ENCODE measurements at places on chromosomes 1 and 21. TPM values are rescaled to one million over a fixed set of nuclear protein-coding genes. Genes with fewer than 3 reads are reported as not detected.
A peak's percentile ranks its signal among the peaks of the same experiment; 100 is the strongest.

Gene S100A5
- not detected for total RNA-seq

Gene LPAR3
- not detected for total RNA-seq

Gene CAPZA1
- 183 TPM for total RNA-seq

Gene MYCL
- total RNA-seq: 2.1 TPM

Gene TMEM183A
- total RNA-seq: 59.4 TPM

Gene GSTM5
- 1.6 TPM for total RNA-seq

Gene LYPD8
- not detected for total RNA-seq

DNA sequence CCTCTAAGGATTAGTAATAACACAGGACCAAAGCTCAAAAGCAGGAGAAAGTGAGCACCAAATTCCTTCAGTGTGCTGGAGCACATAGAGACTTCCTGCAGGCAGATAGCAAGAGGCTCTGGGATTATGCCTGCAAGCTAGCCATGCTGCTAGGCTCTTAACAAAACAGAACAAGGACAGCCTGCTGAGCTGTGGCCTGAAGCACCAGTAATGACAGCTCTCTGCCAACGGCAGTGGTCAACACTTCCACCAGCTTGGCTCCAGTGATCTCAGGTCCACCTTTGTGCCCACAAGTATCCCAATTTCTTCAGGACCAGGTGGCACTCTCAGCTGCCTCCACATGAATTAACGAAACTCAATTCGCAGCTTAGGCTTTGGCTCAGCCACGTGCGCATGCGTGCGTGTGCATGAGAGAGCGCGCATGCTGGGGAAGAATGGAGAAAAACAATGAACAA is 64.2 kb downstream of the SLC45A1 start:
- H3K27ac ChIP-seq: no peak overlapping the region
- peaks cover 17% of the 10 kb centered on the region for H3K4me1 ChIP-seq
- H3K27me3 ChIP-seq: no peaks in the 10 kb centered on the region

DNA sequence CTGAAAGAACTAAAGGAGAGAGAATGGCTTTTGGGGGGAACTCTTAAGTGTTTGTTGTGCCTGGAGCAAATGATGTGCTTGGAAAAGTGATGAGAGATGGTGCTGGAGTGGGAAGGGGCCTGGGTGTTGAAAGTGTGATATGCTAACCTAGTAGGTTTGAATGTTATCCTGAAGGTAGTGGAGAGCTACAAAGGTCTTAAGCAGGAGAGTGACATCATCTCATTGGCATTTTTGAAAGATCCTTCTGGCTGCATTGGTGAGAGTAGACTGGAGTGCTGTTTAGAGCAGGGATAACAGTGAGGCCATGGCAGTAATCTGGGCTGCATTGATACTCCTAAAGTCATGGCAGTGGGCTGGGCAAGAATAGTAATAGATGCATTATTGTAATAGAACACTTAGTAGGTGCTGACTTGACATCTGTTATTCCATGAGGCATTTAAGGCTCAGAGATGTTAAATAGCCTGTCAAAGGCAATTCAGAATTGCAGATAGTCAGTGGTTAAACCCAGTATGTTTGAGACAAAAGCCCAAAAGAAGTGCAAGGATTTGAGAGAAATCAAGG is 44.5 kb downstream of the MDM4 start:
- no peak for DNase-seq
- H3K4me1 ChIP-seq: no peaks in the 10 kb centered on the region
- H3K27ac ChIP-seq: no peak overlapping the region
- H3K27me3 ChIP-seq: no peaks in the 10 kb centered on the region
- no peaks in the 10 kb centered on the region for H3K36me3 ChIP-seq
- no peak overlapping the region for H3K4me3 ChIP-seq

- no peaks in the 10 kb centered on the region for H3K36me3 ChIP-seq
- H3K27me3 ChIP-seq: peaks cover 35% of the 10 kb centered on the region
- no peak overlapping the region for H3K27ac ChIP-seq
- no peaks in the 10 kb centered on the region for H3K4me1 ChIP-seq
Measured at GRCh38 chr1:205351984-205352713, 4.6 kb downstream of the KLHDC8A start.

- peaks cover 38% of the 10 kb centered on the region for H3K4me1 ChIP-seq
- no peaks in the 10 kb centered on the region for H3K36me3 ChIP-seq
- H3K27ac ChIP-seq: no peak overlapping the region
- H3K27me3 ChIP-seq: no peaks in the 10 kb centered on the region
Measured at GRCh38 chr21:38848187-38848609, 42.5 kb downstream of the ETS2 start.

GRCh38 chr1:33634806-33635205 is 162.4 kb downstream of the ZSCAN20 start:
- H3K27me3 ChIP-seq: no peaks in the 10 kb centered on the region
- no peaks in the 10 kb centered on the region for H3K36me3 ChIP-seq
- no peaks in the 10 kb centered on the region for H3K4me1 ChIP-seq
- no peak overlapping the region for H3K27ac ChIP-seq
- no peak overlapping the region for H3K4me3 ChIP-seq

DNA sequence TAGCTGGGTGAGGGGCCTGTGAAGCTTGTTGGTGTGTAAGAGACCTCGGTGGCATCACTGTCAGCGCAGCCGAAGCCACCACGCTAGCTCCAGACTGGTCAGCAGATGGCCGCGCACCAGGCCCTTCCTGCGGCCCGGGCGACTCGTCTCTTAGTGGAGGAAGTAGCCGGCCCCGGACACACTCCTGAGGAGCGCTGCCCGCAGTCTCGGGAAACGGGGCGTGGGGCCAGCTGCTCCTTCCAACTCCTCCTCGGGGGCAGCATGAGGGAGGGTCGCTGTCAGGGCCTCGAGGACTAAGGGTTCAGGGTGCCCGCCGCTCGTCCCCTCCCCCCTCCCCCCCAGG is 20.4 kb downstream of the H3-3A start:
- DNase-seq: peak; percentile 51
- peaks cover 5% of the 10 kb centered on the region for H3K4me1 ChIP-seq
- no peaks in the 10 kb centered on the region for H3K36me3 ChIP-seq
- H3K27ac ChIP-seq: peak overlapping the region; percentile 20

GRCh38 chr1:41611068-41611931 is 126.8 kb upstream of the EDN2 start:
- no peak for DNase-seq
- H3K4me3 ChIP-seq: no peak overlapping the region
- no peaks in the 10 kb centered on the region for H3K27me3 ChIP-seq
- H3K27ac ChIP-seq: no peak overlapping the region
- H3K4me1 ChIP-seq: no peaks in the 10 kb centered on the region

DNA sequence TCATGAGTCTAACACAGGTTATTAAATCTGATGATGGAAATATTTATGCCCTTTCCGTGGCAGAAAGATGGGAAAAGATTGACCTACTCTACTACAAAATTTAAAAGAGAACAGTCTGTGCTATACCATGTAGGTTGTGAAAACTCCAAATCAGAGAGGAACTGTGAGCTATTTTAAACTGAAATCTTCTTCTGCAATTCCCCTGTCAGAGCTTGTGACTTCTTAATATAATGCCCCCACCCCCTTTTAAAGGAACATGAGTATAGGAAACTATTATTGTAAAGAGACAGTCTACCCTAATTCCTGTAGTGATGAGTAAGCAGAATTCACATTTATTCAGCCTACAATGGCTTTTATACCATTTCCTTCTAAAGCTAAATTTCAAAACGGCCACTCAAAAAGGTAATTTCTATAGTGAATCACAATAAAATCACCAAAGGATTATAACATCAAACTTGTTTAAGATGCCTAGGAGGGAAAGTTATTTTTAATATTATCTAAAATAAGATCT is 11.7 kb downstream of the DSCAM start:
- no peak for DNase-seq
- H3K4me1 ChIP-seq: no peaks in the 10 kb centered on the region

- H3K27ac ChIP-seq: no peak overlapping the region
- no peaks in the 10 kb centered on the region for H3K4me1 ChIP-seq
- no peak overlapping the region for H3K4me3 ChIP-seq
- no peak for DNase-seq
- H3K27me3 ChIP-seq: peaks cover 5% of the 10 kb centered on the region
Measured at GRCh38 chr1:154911691-154912550, 24.6 kb downstream of the PMVK start.

GRCh38 chr1:203462878-203463277 is 12.7 kb upstream of the PRELP start:
- H3K27me3 ChIP-seq: peaks cover 27% of the 10 kb centered on the region
- DNase-seq: no peak
- H3K36me3 ChIP-seq: no peaks in the 10 kb centered on the region
- H3K27ac ChIP-seq: no peak overlapping the region

DNA sequence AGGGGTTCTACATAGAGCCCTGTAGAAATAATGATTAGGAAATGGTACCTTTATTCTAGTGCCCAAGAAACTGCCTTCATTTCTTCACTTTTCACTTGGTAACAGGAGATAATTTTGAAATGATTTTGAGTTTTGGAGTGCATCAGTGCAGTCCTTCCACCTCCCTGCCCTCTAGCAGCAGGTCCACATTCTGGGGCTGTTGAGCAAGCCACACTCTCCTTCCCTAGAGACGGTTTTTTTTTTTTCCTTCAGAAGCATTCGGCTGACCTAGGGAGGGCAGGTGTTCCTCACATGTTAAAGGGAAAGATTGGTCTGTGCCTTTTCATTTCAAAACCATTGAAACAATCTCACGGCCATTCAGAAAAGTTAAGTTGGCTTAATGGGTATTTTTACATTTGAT is 39.8 kb downstream of the SLC37A1 start:
- no peak overlapping the region for H3K4me3 ChIP-seq
- H3K27ac ChIP-seq: no peak overlapping the region
- DNase-seq: no peak
- H3K4me1 ChIP-seq: no peaks in the 10 kb centered on the region
- H3K36me3 ChIP-seq: no peaks in the 10 kb centered on the region

GRCh38 chr1:209768354-209768774 is 12.5 kb downstream of the TRAF3IP3 start:
- H3K4me1 ChIP-seq: peaks cover 18% of the 10 kb centered on the region
- DNase-seq: no peak
- no peak overlapping the region for H3K27ac ChIP-seq
- no peaks in the 10 kb centered on the region for H3K36me3 ChIP-seq
- no peaks in the 10 kb centered on the region for H3K27me3 ChIP-seq

- no peak for DNase-seq
- no peaks in the 10 kb centered on the region for H3K4me1 ChIP-seq
- H3K36me3 ChIP-seq: no peaks in the 10 kb centered on the region
- H3K27me3 ChIP-seq: no peaks in the 10 kb centered on the region
- H3K27ac ChIP-seq: no peak overlapping the region
Measured at GRCh38 chr1:17957588-17958267, 149.9 kb upstream of the IGSF21 start.

DNA sequence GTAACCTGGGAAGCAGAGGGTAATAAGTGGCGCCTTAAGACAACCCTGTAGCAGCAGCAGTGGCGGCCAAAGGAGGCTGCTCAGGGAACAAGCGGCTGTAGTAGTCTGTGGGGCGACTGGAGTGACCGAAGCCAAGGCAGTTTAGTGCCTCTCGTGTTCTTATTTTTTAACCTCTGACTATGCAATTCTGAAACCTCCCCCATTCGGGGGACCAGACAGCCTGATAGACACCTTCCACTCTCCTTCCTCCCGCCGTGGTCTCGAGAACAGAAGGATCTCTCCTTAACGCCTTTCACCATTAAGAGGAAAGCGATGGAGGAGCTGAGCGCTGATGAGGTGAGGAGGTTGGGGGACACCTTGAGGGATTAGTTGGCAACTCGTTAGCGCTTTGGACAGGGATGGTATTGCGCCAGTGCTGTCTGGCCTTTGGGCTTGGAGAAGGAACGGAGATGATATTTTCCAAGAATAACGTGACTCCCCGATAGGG is 644 bp downstream of the UBE4B start:
- H3K36me3 ChIP-seq: no peaks in the 10 kb centered on the region
- H3K27ac ChIP-seq: peak overlapping the region; percentile 74
- H3K27me3 ChIP-seq: no peaks in the 10 kb centered on the region
- H3K4me3 ChIP-seq: peak overlapping the region; percentile 55

DNA sequence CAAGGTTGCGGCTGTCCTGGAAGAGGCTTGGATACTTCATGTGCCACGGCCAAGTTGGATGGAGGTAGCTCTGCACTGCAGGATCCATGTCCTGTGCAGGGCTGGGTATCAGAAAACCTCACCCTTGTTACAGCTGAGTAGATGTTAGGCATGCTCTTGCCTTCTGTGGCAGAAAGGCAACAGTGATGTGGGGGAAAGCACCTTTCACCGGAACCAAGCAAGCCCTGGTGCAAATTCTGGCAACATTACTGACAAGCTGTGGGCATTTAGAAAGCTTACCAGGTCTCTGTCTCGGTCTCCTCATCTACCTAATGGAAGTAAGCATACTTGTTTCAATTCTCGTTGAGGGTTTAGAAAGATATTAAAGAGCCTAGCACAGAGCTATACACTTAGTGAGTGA is 14.5 kb upstream of the CDCA8 start:
- H3K27me3 ChIP-seq: peaks cover 4% of the 10 kb centered on the region
- H3K36me3 ChIP-seq: peaks cover 2% of the 10 kb centered on the region
- no peak overlapping the region for H3K4me3 ChIP-seq
- no peaks in the 10 kb centered on the region for H3K4me1 ChIP-seq
- H3K27ac ChIP-seq: no peak overlapping the region

DNA sequence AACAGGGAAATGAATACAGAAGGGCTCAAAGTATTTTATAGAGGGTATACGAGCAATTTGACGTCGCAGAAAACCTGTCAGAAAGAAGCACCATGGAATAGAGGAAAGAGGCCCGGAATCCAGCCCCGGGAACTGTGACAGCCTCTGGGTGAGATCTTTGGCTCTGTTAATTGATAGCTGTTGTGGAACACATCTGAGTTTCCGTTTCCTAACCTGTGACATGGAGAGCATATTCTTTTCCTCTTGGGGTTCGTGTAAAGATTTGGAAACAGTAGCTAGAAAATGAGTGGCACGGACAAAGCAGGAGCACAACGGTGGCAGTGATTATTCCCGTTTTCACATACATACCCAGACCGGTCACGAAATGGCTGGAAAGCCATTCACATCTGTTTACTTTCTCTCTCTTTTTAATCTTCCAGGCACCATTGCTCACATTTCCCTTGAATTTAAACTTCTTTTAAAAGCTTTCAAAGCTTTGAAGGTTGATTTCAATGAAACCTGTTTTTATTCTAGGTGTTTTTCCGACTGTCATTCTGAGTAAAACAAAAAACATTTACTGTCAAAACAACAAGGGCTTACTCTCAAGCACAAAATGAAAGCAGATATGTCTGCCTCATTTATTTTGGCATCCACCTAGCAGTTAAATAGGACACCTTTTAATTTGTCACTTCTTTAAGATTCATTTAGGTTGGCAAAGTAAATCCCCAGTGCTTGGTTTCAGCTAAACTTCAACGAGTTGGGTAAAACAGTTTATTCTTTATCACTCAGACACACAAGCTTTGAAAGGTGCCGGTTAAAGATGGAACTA is 26.7 kb upstream of the C8B start:
- no peaks in the 10 kb centered on the region for H3K27me3 ChIP-seq
- no peak overlapping the region for H3K4me3 ChIP-seq
- no peak overlapping the region for H3K27ac ChIP-seq
- no peaks in the 10 kb centered on the region for H3K4me1 ChIP-seq

- no peak overlapping the region for H3K4me3 ChIP-seq
- DNase-seq: no peak
- H3K27me3 ChIP-seq: no peaks in the 10 kb centered on the region
Measured at GRCh38 chr1:93542398-93542797, 94.5 kb downstream of the FNBP1L start.

DNA sequence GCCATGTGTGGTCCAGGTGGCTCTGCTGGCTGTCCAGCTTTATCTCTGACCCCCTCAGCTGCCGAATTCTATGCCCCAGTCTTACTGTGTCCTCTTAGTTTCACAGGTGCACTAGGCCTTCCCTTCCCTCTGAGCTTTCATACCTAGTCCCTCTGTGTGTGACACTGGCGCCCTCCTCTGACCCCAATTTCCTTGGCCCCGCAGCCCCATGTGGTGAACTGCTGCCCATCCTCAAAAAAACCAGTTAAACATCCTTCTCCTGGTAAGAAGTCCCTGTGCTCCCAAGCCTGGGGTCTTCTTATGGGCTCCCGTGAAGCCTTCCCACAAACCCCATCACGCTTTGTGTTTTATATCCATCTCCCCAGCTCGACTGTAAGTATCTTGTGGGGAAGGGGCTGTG is 93.9 kb upstream of the TSPAN2 start:
- no peaks in the 10 kb centered on the region for H3K27me3 ChIP-seq
- DNase-seq: no peak
- no peaks in the 10 kb centered on the region for H3K36me3 ChIP-seq
- H3K4me1 ChIP-seq: peaks cover 4% of the 10 kb centered on the region
- no peak overlapping the region for H3K27ac ChIP-seq

Data from endothelial cell of umbilical vein (primary cell).